Mesenchymal stem cell (in vitro differentiated cells and primary cell): ENCODE measurements at places on chromosomes 2 and 18.

- no peak for DNase-seq
These were observed 14.8 kb downstream of the TRABD2A start for GRCh38 chr2:84866122-84866521.

DNA sequence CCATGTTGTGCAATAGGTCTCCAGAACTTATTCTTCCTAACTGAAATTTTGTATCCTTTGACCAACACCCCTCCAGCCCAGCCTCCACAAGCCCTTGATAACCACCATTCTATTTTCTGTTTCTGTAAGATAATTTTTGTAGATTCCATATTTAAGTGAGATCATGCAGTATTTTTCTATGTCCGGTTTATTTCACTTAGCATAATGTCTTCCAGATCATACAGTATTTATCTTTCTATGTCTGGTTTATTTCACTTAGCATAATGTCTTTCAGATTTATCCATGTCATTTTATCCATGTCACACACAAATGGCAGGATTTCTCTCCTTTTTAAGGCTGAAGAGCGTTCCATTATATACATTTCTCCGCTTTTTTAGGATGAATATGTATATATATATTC lies 24.4 kb upstream of the ONECUT2 start:
- DNase-seq, result no peak

DNA sequence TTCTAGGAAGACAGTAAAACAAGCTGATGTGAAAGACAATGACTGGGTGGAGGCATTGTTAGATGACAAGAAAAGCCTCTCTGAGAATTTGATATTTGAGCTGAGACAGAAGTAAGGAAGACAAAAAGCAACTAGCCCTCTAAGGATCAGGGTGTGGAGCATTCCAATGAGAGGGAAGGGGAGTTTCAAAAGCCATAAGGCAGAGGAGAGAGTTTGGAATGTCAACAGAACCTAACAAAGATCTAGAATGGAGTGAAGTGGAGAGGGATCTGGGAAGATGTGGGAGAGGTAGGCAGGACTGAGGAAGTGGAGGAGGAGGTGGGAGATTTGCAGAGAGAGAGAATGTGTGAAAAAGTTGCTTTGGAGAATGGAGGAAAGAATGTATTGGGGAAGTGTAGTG lies 17.3 kb upstream of the ASXL2 start:
- no peak for DNase-seq

GRCh38 chr2:167335541-167335992 lies 447.3 kb downstream of the XIRP2 start:
- DNase-seq, result no peak

DNA sequence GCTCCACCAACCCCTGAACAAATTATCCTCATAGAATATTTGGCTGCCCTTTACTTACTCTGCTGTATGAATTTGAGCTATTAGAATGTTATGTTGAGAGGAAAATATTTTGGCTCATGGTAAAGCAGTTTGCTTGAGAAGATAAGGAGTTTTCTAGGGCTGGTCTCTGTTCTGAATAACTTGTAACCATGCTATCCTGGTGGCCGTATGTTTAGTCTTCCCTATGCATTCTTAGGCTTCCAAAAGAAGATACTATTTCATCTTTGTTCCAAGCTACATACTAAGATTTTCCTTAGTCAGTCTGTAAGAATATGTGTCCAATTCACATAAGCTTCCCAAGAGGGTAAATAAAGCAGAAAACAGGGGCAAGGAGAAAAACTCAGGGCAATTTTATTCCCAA lies 1105.1 kb upstream of the PIK3C3 start:
- DNase-seq, result no peak
